ENCODE measurements at places on chromosomes 12 and 14.

DNA sequence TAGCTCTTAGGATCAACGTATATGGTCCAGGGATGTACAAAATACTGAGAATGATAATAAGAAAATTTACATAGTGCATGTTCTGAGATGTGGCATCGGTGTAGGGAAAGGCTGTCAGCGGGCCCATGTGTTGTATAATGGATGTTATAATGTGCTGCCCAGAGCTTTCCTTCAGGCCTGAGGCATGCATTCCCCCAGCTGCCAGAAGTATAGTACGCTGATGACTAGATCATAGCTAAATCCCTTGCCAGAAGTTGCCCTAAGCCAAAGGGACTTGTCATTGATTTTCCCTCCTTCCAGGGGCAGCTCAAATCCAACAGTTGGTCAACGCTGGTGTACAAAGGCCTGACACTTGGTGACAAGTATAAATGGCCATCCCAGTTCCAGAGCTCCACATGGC, 6.5 kb upstream of the OR11G2 start:
- DNase-seq, result no peak

DNA sequence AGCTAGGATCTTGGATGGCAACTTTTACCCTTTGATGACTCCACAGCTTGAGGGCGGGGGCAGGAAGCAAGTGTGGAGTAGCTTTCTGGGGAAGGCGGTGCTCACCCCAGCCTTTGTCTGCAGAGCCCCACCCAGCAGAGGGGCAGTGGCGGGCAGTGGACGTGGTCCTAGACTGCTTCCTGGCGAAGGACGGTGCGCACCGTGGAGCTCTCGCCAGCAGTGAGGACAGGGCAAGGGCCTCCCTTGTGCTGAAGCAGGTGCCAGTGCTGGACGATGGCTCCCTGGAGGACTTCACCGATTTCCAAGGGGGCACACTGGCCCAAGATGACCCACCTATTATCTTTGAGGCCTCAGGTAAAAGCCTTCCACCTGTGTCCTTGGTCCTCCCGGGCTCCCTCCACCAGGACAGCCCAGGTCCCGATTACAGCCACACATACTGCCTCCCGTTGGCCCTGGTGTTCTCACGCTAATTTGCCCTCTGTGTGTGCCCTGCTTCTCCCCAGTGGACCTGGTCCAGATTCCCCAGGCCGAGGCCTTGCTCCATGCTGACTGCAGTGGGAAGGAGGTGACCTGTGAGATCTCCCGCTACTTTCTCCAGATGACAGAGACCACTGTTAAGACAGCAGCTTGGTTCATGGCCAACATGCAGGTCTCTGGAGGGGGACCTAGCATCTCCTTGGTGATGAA, 1.2 kb downstream of the TAPBPL start:
- no peak for DNase-seq

GRCh38 chr12:12872139-12872933, 19.0 kb upstream of the GPRC5A start:
- DNase-seq, result no peak

DNA sequence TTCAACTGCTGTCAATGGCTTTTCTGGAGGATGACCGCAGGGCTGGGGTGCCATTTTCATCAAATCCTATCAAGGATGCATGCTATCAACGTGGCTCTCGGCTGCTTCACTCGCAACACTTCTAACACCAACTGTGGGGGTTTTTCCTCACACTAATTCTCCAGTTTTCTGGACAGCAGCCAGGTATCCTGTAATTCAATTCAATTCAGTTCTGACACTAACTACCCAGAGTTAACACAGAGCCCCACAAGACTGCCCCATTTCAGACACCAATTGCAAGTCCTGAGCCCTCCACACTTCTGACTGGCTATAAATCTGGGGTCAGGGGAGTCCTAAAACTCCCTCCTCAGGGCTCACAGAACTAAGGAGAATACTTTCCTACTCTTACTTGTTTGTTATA, 55.3 kb upstream of the TMCC3 start:
- DNase-seq, result no peak

Measured in non-pigmented ciliary epithelial cell (primary cell).